H9 (cell line): ENCODE measurements at places on chromosomes 3 and 15. TPM values are rescaled to one million over a fixed set of nuclear protein-coding genes. Genes with fewer than 3 reads are reported as not detected.

The PIK3CB gene
- 33.0 and 35.6 TPM in 2 replicates for total RNA-seq

The CDC25A gene
- total RNA-seq = 83.3 and 84.5 TPM in 2 replicates

DNA sequence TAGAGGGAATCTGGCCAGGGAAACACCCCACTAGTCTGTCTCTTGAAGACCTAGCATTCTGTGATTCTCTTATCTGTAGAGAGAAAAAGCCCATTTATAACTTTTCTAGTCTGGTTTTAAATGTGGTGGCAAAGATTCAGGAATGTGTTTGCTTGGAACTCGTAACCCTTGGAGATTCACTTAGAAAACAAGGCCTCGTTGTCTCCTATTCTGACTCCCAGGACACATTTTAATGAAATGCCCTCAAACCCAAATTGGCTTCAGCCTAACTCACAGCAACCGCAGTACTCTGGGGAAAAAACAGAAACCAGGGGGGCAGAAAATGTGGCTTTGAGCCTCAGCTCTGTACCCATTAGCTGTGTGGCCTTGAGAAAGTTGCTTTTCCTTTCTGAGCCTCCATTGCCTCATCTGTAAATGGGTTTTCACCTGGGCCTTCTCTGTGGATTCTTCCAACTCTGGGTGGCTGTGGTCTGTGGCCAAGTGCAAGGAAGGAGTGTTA is 36.5 kb downstream of the RPLP1 start:
- no peaks in the 10 kb centered on the region for H3K4me1 ChIP-seq
- peaks cover 5% of the 10 kb centered on the region; the same call in 1 of the 2 replicates for H3K36me3 ChIP-seq
- H3K27ac ChIP-seq = no peak overlapping the region
- no peaks in the 10 kb centered on the region for H3K27me3 ChIP-seq
- no peak for DNase-seq

DNA sequence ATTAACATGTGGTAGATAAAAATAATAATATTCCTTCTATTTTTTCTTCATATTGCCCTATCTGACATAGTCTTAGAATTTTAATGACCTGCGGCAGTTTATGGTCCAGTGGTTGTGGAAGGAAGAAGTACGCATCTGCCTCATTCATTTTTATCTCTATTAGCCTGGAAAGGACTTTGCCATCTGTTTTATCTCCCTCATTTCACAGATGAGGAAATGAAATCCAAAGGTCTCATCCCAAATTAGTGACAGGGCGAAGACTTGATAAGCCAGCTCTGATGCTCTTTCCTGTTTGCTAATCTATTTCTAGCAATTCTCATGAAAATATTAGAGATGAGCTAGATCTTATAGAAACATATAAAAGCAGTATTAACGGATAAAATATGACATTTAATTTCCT is 113.3 kb downstream of the KLHL25 start:
- no peak for DNase-seq
- no peak overlapping the region for H3K27ac ChIP-seq
- H3K4me3 ChIP-seq = no peak overlapping the region
- H3K27me3 ChIP-seq = no peaks in the 10 kb centered on the region

The LYZL4 gene
- not detected in 2 replicates for total RNA-seq

GRCh38 chr15:33159726-33160453 is 34.6 kb downstream of the FMN1 start:
- no peaks in the 10 kb centered on the region; the same call in 1 of the 2 replicates for H3K4me1 ChIP-seq
- no peak overlapping the region for H3K4me3 ChIP-seq
- H3K36me3 ChIP-seq = no peaks in the 10 kb centered on the region
- H3K27me3 ChIP-seq = no peaks in the 10 kb centered on the region

The CHRM5 gene
- total RNA-seq = not detected in 2 replicates

The NTRK3 gene
- total RNA-seq = 2.4 and 2.5 TPM in 2 replicates

GRCh38 chr3:166270429-166270828 is 433.2 kb upstream of the BCHE start:
- H3K4me1 ChIP-seq = no peaks in the 10 kb centered on the region
- DNase-seq = no peak
- no peak overlapping the region for H3K4me3 ChIP-seq
- H3K27me3 ChIP-seq = no peaks in the 10 kb centered on the region

The SAMMSON gene
- total RNA-seq = not detected in 2 replicates

The ARGFX gene
- total RNA-seq = not detected in 2 replicates

DNA sequence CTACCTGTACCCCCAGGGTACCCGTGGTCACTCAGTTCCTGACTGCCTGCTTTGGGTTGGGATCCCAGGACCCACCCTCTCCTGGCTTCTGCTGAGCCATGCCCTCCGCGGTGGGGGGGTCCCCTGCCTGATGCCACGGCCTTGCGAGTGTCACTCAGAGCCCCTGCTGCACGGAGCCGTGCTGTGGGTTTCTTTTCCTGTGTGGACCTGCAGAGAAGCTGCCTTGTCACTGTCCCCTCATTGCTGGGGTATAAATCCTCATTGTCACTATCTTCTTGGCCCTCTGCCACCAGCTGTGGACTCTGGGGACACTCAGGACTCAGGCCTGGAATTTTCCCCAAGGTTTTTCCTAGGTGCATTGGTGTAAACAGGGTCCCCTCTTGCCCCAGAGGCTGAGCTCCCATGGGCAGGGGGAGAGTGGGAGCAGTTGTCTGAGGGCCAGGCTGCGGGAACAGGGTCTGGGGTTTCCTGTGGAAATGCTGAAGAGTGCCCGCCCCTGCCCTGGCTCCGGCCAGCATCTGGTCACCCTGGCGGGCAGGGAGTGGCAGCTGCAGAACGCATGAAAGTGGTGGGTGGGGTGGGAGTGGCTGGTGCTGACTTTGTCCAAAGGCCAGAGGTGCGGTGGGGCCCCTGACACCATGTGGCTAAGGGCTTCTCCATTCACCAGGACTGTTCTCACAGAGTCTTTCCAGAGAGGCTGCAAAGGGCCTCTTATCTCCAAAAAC is 191.7 kb downstream of the GOLGA6L6 start:
- no peaks in the 10 kb centered on the region for H3K4me1 ChIP-seq
- peak; percentile 27 for DNase-seq
- H3K27me3 ChIP-seq = no peaks in the 10 kb centered on the region
- H3K36me3 ChIP-seq = peaks cover 33% of the 10 kb centered on the region

- no peaks in the 10 kb centered on the region for H3K27me3 ChIP-seq
- no peak overlapping the region for H3K4me3 ChIP-seq
- H3K4me1 ChIP-seq = no peaks in the 10 kb centered on the region
Measured at GRCh38 chr15:55868707-55869106, 124.7 kb downstream of the NEDD4 start.
